ENCODE measurements at places on chromosomes 7 and 10.

- DNase-seq, result no peak
These were observed 111.1 kb upstream of the GLI3 start for GRCh38 chr7:42348071-42348470.

GRCh38 chr10:117925369-117925768 is 121.4 kb downstream of the RAB11FIP2 start:
- DNase-seq, result no peak

DNA sequence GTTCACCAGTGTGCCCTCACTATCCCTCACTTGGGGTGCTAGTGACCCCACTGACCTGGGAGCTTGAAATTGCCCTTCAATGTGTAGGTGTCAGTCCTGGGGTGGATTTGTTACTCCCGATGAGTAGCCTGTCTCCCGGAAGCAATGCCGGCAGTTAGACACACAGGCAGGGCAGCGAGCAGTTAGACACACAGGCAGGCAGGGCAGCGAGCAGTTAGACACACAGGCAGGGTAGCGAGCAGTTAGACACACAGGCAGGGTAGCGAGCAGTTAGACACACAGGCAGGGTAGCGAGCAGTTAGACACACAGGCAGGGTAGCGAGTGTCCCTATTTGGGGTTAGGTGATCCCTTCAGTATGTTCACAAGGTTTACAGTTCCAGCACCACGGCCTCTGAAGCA is 44.0 kb downstream of the VWA2 start:
- no peak for DNase-seq

DNA sequence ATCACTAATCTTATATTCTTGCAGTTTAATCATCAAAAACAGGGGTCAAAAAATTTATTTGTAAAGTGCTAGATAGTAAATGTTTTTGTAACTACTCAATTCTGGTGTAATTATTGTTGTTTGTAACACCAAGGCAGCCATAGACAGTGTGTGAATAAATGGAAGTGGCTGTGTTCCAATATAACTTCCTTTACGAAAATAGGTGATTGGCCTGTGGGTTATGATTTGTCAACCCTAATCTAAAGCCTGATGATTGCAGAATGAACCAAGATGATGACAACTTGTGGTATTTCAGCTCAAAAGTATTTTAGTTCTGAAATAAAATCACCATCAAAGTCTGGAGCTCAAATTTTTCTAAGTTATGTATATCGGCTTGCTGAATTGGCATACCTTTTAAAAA is 34.4 kb upstream of the ETV1 start:
- DNase-seq, result no peak

DNA sequence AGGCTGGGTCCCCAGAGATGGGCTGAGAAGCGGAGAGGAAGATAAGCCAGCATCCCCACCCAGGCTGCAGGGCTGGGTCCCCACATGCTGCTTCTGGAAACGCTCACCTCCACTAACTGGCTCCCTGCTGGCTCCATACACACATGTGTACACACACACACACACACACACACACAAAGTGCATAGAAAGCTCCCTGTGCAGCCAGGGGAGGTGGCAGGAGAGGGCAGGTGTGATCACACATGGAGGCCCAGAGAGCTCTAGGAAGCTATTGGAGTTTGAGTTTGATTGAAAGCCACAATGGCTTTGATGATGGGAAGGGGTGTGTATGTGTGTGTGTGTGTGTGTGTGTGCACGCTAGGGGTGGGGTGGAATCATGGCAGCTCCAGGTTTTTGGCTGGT is 29.3 kb downstream of the CXCL12 start:
- DNase-seq, result no peak

DNA sequence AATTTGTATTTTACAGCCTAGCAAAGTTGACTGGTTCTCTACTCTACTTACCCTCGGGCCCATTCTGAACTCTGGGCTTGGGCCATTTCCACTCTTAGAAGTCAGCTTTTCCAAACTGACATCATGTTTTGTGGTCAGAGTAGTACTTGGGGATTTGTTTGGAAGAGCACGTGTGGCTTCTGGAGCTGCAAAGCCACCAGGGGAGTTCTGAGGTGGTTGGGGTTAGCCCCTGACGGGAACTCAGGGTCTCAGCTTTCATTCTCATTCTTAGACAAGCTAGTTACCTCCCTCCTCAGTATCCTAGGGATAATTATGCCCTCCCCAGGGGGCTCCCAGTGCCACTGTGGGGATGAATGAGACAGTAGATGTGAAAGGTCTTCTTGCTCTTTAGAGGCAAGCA is 647.7 kb upstream of the GALNT17 start:
- DNase-seq, result no peak

- no peak for DNase-seq
These were observed 166.4 kb upstream of the ADO start for GRCh38 chr10:62638062-62638477.

GRCh38 chr10:67541411-67541810 is 154.6 kb downstream of the CTNNA3 start:
- DNase-seq, result no peak
